ENCODE measurements at places on chromosomes 2 and 18.
A peak's percentile ranks its signal among the peaks of the same experiment; 100 is the strongest.

DNA sequence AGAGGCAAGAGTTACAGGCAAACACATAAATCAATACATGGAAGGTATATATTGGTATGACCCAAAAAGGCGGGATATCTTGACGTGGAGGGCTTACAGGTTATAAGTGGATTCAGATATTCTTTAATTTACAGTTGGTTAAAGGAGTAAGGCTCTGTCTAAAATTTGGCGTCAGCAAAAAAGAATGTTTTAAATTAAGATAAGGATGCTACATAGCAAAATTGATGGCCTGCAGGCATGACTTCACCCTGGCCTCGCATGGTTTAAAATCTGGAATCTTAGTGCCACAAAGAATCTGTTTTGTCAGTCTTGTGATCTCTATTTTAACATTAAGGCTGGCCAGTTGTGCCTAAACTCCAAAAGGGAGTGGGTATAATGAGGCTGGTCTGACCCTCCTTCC is 58.4 kb upstream of the REL start:
- no peak for DNase-seq

- peak; percentile 10 for DNase-seq
Measured at GRCh38 chr2:60925994-60926740, 44.8 kb downstream of the REL start.

- DNase-seq: no peak
Measured at GRCh38 chr2:190927301-190927700, 46.7 kb downstream of the GLS start.

- no peak for DNase-seq
Measured at GRCh38 chr2:45334205-45334604, 276.9 kb downstream of the SRBD1 start.

DNA sequence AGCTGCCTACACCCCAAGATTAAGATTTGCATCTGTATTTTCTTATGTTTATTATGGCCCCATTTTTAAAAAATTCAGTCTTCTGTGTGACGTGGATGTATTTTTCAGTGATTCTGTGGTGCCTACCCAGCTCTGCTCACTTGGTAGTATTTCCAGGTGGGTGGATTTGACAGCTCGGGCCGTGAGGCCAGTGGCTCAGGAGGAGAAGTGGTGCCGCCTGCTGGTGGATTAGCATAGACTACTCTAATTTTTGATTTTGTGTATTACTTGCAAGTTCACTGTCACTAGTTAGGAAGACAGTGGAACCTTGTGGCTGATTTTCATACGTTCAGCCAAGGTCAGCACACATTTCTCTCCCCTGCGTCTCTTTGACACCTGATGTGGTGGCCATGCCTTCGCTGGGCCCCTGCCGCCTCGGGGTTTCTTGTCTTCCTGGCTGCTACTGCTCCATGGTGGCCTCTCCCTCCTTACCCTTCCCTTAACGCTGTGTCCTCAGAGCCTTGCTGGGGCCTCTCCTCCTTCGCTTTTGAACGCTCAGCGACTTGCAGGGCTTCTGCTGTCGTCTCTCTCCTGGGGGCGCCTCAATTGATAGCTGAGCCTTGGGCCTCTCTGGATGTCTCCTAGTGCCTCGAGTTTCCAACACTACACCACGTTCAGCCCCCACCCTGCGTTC is 89.4 kb downstream of the DGKD start:
- peak; percentile 74 for DNase-seq

DNA sequence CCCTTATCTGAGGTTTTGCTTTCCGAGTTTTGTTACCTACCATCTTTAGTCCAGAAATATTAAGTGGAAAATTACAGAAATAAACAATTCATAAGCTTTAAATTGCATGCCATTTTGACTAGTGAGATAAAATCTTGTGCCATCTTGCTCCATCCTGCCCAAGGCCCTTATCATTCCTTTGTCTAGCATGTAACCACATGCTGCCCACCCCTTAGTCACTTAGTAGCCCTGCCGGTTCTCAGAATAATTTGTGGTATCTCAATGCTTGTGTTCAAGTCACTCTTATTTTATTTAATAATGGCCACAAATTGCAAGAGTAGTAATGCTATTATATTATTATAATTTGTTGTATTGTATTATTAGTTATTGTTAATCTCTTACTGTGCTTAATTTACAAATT is 36.8 kb upstream of the VPS54 start:
- no peak for DNase-seq

- no peak for DNase-seq
Measured at GRCh38 chr2:176087330-176088047, 3.7 kb upstream of the EVX2 start.

DNA sequence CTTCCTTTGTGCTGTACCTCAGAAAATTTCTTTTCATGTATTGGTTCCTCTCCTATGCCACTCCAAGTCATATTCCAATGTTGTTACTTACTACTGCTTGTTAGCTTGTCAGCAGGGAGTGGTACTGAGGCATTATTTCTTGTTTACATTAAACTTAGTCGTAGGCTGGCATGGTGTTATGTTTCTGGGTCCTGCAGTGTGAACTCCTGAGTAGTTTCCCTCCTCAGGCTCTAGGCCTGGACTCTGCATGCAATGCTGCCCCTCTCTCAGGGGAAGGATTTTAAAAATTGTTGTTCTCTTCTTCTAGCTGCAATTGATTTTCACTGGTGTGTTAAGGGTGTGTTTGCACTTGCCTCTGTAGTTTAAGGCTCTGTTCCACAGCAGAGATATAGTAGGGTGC is 671.6 kb downstream of the PLCL1 start:
- peak; percentile 10 for DNase-seq

GRCh38 chr2:239035361-239035814 is 187.5 kb downstream of the TWIST2 start:
- DNase-seq: peak; percentile 83

DNA sequence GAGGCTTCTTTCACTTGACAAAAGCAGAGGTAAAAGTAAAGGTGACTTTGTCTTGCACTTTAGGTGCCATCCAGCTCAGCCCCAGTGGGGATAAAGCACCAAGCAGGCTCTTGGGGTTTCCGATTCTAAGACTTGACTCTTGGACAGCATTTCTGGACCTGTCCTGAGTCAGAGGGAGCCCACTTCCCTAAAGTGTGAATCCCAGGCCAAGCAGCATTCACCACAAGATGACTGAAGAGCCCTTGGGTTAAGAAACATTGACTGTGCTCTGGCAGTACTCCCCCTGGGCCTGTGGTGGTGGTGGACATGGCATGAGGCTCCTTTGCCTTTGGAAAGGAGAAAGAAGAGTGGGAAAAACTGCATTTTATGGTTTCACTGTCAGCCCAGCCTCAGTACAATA is 638.0 kb upstream of the VRK2 start:
- DNase-seq: no peak

- no peak for DNase-seq
Measured at GRCh38 chr2:28580078-28580477, 84.2 kb downstream of the PLB1 start.

- no peak for DNase-seq
Measured at GRCh38 chr2:236866542-236867340, 218.9 kb upstream of the COPS8 start.

GRCh38 chr2:218137514-218137913 is 11.7 kb downstream of the CXCR2 start:
- DNase-seq: no peak

GRCh38 chr18:67359873-67360838 is 156.4 kb downstream of the DSEL start:
- DNase-seq: peak; percentile 3

DNA sequence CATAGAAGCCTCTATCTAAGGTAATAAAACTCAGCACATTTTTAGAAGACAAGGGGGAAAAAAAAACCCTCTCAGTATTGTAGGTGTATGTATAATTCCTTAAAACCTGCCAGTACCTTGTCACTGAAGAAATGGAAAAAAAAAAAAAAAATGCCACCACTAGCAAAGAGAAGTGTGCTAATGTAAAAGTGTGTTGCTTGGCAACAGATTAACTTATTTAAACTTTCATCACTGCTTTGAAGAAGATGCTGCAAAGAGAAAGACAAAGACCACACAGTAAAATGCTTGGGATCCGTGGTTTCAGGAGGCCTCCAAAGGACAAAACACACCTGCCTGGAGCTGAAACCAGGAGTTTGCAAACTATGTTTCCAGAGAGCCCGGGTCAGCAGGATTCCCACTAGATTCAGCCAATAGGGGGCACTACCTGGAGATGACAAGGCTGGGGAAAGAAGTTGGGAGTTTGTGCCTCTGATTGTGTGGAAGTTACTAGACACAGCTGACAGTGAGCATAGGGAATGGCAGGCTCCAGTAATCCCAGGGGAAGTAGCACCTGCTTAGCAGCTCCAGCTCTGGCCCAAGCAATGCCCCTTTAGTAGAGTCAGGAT is 169.1 kb upstream of the TRIB2 start:
- no peak for DNase-seq

DNA sequence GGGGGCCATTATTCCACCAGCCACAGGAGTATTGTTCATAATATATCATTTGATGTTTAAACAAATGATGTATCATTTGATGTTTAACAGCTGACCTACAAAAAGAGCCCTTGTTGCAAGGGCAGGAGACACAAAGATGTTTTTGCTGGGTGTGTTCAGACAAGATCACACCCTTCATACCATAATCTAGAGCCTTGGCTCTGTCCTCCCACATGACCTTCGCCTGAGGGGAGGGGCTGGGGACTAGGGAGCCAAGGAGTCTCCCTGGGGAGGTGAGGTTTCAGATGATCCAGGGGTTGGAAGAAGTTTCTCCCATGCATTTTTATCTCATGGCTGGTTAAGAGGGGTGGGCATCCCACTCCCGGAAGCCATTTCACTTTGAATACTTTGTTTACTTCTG is 33.5 kb downstream of the CDC42EP3 start:
- no peak for DNase-seq

GRCh38 chr18:27964811-27965210 is 212.1 kb downstream of the CDH2 start:
- DNase-seq: no peak

DNA sequence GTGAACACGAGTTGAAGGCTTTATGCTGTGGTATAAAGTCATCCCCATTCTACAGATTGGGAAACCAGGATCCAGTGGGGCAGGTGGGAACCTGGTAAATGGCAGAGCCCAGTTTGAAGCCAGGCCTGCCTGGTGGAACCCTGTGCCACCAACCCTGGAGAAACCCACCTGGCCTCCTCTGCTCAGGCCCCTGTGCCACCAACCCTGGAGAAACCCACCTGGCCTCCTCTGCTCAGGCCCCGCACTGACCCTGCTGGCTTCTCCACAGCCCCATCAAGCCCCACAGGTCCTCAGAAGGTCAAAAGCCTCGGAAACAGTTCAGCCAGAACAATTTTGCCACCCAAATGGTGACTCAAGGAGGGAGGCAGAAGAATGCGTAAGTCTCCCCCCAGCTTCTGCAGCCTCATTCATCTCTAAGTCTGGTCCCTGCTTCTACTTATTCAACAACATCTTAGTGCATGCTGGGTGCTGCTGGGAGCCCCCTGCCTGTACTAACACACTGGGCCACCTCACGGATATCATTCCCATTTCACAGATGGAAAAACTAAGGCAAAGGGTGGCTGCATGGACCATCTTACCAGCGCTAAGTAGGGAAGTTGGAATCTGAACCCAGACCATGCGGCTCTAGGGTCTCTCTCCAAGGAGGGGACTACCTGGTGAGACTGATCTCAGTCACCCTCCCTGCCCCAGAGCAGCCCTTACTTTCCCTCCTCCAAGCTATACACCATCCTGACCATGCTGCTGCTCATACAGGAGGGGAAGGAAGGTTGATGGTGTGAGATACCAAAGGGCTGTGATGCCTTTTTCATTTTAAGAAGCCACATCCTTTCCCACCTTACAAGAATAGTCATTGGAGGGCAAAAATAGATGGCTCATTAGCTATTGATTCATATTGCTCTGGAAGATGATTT is 93.7 kb upstream of the ID2 start:
- no peak for DNase-seq

DNA sequence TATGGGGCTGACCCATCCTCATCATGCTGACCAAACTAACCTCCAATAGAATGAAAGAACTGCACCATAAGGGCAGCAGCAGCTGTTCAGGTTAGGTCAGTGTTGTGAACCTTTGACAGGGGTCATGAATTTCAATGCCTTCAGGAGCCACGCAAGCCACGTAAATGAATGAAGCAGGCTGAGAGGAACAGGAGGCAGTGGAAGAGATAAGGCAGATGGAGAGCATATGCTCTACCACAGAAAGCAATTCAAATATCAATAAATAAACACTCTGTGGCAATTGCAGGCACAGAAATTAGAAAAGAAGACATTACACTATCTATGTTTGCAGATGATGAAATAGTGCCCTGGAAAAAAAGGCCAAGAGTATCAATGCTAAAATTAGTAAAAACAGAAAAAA is 56.3 kb downstream of the SCG2 start:
- no peak for DNase-seq

DNA sequence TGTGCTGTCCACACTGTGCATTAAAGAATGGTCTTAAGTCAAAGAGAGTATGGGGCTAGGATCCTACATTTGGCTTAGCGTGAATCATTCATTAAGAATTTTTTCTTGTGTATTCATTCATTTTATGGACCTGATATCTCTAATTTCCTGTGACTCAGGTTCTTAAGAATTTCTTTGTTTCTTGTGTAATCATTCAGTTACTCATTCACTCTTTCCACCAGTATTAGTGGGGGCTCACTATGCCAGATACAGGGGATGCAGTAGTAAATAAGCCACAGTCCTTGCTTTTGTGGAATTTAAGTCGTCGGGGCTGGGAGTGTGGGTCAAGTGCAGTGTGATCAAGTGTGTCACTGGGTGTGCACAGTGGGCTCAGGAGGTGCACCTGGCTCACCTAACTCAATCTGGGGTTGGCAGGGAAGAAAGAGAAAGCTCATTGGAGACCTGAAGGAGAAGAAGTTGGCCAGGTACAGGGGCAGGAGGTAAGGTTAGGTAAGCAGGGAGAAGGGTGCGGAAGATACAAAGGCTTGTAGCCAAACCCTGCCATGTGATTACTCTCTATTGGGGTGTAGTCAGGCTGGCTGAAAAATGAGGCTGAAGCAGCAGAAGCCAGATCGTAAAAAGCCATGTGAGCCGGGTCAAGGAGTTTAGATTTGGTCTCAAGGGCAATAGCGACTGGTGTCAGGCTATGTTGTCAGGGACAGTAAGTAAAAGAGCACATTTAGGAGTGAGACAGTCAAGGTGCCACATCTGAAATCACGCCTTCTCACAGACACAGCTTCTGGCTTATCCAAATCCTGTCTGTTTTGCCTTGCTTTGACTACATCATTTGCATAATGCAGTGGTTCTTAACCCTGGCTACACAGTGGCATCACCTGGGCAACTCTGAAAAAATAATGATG is 67.2 kb downstream of the KCTD1 start:
- DNase-seq: no peak

DNA sequence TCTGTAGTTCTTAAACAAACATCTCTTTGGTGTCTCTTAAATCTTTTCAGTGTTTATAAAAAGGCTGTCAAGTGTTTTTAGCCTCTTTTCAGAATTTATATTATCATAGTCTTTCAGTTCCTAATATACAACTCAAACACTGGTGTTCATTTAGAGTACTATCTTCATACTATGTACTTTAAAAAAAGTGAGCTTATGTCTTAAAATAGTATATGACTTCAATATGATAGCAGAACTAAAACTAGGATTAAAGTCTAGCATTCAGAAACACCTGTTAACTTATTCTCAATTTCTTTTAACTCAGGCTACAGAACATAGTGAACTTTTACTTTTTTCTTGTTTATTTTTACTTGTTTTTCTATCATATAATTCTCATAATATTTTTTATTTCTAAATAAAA is 14.7 kb upstream of the IKZF2 start:
- no peak for DNase-seq

Measured in HEK293T (cell line).